ENCODE measurements at places on chromosomes 7 and 10. TPM values are rescaled to one million over a fixed set of nuclear protein-coding genes. Genes with fewer than 3 reads are reported as not detected.

DNA sequence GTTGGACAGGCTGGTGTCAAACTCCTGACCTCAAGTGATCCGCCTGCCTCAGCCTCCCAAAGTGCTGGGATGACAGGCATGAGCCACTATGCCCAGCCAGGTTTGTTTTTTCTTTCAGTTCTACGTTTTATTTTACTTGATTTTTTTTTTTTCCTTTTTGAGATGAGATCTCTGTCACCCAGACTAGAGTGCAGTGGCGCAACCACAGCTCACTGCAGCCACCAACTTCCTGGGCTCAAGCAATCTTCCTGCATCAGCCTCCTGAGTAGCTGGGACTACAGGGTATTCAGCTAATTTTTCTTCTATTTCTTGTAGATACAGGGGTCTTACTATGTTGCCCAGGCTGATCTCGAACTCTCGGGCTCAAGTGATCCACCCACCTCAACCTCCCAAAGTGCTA lies 24.3 kb downstream of the GDI2 start:
- H3K4me1 ChIP-seq = peaks cover 27% of the 10 kb centered on the region
- H3K4me3 ChIP-seq = peak overlapping the region; percentile 32
- H3K27me3 ChIP-seq = no peaks in the 10 kb centered on the region
- peaks cover 79% of the 10 kb centered on the region for H3K36me3 ChIP-seq

DNA sequence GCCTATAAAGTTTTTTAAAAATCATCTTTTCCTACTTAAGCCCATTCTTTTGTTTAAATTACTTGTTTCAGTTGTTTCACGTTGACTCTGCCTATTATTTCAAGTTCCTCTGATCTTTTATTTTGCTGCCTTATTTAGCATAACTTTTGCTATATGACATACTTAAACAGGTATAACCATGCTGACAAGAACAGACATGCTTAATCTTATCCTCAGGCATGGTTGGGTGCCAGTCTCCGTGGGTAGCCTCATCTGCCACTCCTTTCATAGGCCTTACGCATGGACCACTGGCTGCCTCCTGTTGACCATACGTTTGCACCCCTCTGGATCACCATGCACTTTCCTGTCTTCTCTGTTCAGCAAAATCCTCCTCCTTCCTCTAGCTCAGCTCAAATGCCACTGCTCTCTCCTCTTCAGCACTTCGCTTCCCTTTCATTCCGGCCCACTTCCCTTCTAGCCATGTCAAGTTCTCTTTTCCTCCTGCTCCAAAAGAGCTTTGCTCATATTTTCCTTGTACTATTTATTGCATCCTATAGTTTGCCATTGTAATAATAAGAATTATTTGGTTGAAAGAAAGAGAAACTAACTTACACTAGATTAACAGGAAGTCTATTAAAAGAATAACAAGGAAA lies 10.0 kb upstream of the TSPAN33 start:
- H3K4me3 ChIP-seq = no peak overlapping the region
- peaks cover 16% of the 10 kb centered on the region for H3K4me1 ChIP-seq
- peaks cover 3% of the 10 kb centered on the region for H3K27me3 ChIP-seq
- no peak overlapping the region for H3K27ac ChIP-seq

Gene EMX2
- not detected for total RNA-seq

Gene SORCS3
- total RNA-seq = not detected

Gene DNAJC2
- 67.1 TPM for total RNA-seq
